Epithelial cell of proximal tubule (primary cell): ENCODE measurements at places on chromosomes 5 and 9. TPM values are rescaled to one million over a fixed set of nuclear protein-coding genes. Genes with fewer than 3 reads are reported as not detected.

- DNase-seq, result no peak
Measured at GRCh38 chr9:112332214-112332613, 1.2 kb downstream of the PTBP3 start.

The SPINK13 gene
- total RNA-seq, result 0.07 and 0.58 TPM in 2 replicates

DNA sequence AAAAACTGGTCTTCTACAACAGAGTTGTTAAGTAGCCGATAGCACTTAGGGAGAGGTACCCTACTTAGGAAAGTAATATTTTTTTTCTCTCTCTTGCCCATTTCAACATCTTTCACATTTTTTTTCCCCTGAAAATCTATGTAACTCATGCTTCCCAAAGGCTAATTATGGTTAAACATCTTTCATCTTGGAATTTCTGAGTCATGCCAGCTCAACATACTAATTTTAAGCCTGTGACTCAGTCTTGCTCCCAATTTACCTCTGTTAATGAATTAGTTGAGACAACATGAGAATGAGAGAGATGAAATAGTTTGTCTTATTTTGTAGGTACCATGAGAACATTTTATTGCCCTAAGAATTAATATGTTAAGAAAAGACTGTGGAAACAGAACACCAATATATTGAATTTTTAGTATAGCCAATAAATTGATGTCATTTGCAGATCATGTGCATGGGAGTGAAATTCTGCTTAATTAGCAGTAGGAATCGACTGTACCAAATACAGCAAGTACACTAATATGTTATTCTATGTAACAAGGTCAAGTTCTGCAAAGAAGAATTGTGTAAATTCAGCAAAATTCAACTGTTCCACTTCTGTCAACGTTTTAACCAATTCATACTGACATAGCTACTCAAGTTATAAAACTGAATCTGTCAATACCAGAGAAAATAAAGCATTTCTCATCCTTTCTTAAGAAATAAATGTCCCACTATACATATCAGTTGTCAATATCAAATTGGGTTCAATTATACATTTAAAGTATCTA, 550.0 kb downstream of the PTPRD start:
- DNase-seq, result peak; percentile 35

GRCh38 chr9:69822116-69822750, 1.6 kb downstream of the CFAP95 start:
- no peak for DNase-seq

The PGM5 gene
- 1.2 TPM in 1 of 2 replicates, not detected in the other for total RNA-seq

The SLC36A2 gene
- not detected in 2 replicates for total RNA-seq
